ENCODE measurements at places on chromosomes 11 and 22.

DNA sequence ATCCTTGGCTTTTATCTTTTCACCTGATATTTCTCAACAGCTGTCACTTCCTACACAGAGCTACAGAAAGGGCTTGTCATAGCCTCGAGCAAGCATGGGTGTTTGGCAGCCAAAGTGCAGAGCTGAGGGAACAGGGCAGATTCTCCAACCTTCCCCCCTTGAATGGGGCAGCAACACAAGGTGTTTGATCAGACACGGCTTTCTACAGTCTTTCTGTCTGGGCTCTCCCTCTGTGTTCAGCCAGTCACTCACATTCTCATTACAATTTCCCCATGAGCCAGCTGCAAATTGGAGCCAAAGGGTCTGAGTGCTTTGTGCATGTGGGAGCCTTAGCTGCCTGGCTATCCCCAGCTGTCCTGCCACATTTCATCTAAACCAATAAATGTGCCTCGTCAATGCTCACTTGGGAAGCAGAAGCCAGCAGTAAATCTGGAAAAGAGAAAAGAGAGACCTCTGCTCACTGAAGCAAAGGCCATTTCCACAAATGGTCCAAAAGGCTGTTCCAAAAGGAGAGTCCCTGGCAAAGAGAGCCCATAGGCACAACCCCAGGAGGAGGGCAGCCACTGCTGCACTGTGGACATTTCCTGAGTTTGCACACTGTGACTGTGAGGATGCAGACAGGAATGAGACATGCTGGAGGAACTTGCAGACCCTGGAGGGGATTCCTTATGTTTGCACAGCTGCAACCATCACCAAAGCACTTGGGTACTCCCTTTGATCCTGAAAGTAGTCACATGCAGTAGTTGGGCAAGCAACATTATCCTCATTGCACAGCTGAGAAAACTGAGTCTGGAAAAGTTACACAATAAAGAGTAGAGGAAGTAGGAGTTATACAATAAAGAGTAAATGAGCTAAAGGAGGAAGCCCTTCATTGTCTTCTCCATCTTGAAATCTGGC, 186.8 kb downstream of the FAM181B start:
- DNase-seq = no peak

GRCh38 chr11:73838443-73839122, 38.1 kb downstream of the COA4 start:
- DNase-seq = no peak

DNA sequence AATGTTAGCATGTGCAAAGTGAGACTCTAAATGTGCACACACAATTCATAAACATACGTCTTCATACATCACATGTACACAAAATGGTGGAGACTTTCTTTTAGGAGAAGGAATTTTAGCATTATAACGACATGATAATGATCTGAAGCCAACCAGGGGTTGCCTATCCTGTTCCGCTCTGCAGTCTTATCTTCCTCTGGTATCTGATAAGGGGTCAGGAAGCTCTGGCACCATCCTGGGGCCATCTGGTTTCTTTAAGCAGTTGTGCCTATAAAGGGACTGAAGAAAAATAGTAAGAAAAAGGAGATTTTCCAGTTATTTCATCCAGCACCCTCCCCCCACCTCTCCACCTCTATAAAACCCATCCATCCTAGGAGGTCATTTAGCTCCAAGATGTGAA, 5.8 kb upstream of the NUP50 start:
- no peak for DNase-seq

- no peak for DNase-seq
Measured at GRCh38 chr11:6012035-6012668, 5.4 kb upstream of the OR56A4 start.

DNA sequence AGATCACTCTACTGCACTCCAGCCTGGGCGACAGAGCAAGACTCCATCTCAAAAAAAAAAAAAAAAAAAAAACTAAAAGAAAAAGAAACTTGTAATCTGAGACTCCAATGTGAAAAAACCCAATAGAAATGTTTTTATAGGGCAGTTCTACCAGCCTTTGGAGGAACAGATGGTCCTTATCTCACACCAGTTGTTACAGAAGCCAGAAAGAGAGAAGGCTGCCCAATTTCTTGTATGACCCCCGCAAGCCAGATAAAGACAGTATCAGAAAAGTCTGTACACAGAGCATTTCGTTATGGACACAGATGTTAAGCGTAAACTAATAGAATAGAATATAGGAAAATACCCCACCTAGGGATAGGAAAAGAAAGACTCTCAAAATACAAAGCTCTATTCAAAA, 11.3 kb upstream of the TSGA10IP start:
- DNase-seq = no peak

DNA sequence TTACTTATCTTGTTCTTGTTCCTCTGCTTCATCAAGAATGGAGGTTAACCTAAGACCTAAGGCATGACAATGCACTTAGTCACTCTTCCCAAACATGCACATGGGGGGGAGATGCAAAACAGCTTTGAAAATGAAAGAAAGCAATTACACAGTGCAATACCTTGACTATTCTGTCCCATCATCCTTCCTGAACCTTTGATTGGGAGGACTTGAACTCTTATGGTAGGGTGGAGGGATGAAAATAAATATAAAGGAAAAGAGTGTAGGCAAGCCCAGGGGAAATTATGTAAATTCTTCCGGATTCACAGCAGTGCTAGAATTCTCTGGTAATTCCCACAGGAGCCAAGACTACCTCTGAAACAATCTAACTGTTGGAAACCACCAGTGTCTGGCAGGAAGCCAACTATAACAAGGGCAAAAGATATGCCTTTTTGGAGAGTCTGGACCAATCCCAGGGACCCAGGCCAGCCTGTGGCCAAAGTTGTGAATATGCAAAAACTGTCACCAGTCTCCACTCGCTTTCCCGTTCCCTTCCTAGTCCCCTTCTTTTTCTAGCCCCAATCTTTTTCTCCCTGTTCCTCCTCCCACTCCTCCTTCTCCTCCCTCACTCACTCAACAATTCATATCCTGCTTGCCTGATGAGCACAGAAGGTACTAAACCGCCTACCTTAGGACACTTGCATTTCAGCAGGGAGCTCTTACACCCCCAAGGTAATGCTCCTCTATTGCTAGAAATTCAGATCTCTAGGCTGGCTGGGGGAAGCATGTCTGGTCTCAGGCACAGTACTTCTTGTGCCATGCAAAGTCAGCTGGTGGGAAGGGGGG, 2.5 kb upstream of the RCN1 start:
- no peak for DNase-seq

DNA sequence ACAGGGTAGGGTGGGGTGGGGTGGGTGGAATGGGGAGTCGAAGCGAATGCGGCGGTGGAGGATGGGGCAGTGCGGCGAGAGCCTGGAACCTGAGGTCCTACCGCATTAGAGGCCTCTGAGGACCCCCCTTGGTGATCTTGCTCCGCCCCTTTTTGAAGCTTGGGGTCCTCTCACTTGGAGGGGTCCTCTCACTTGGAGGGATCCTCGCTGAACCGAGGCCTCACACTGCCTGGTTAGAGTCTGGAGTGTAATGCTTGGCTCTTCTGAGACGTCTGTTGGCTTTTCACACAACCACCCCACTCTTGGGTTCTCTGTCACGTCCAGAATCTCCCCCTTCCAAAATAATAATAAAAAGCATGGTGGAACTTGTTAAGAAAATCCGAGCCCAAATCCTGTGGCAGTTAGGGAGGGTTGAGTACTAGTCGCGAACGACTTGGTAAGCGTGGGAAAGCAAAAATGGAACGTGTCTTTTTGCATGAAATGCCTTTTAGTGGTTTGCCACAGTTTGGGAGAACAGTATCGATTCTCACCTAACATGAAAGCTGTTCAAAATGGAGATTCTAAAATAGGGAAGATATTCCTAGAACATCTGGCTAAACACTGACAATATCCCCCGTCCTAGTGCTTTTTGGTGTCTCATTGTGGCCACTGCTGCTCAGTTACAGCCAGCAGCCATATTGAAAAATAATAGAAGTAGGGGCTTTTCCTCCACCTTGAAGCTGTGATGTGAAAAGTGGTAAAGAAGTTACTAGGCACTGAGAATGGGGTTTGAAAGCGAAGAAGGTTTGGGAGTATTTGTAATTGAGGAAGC, 822 bp downstream of the RBX1 start:
- no peak for DNase-seq

GRCh38 chr11:119878990-119879389, 150.0 kb upstream of the NECTIN1 start:
- DNase-seq = no peak

DNA sequence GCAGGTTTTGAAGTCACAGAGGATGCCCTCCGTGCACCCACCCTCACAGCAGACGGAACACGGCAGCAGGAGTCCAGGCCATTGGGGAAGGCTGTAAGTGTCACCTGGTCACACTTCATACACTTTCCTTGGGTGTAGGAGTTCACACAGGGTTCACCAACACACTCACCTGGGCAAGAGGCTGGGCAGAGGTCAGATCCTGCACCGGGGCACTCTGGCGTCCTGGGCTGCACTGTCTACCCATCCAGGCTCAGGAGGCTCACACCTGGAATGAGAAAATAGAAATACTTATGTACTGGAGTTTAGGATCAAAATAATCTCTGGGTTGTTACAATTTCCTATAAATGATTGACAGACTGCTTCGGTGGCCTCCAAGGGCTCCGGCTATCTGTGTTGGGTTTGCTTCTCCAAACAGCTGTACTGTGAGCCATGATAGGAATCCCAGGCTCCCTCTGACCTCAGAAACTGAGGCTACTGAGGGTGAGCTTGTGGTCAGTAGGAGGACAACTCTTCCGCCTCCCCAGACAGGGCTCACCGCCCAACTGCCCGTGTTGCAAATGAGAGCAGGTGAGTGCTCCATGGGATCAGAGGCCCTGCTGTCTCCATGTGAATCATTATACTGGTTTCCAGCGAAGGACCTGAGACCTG, 20.1 kb upstream of the CARS1 start:
- no peak for DNase-seq

DNA sequence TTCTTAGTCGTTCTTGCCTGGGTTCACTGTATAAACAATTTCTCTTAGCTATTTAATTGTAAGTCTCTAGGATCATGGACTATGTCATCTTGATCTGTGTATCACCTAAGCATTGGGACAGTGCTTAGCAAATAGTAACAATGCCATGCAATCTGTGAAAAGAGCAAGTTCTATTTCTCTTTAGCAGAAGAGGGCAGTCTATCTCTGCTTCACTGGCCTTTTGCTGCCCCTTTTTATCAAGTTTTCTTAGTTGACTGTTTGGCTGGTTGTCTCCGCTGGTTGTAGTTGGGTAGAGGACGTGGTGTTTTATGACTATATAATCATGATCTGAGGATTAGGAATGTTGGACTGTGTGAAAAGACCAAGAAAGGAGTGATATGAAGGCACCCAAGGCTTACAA, 315.0 kb downstream of the JRKL start:
- DNase-seq = no peak

- DNase-seq = no peak
Measured at GRCh38 chr22:36864454-36865215, 3.8 kb downstream of the NCF4 start.

DNA sequence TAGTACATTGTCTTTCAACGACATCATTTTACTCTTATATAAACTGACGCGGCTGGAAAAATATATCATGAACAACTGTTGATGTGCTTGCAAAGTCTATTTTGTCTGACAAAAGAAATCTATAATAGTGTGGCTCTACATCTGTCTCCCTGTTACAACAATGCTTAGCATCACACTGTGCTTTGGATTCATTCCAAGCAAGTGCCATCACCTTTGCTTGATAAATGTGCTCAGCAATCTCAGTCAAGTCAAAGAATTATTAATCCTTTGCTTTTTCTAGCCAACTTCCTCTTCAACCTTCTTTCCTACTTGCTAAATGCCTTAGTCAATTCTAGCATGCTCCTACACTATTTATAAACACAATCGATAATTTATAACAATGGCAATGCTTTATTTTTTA, 140.5 kb downstream of the FCHSD2 start:
- no peak for DNase-seq

- no peak for DNase-seq
Measured at GRCh38 chr11:30821438-30821965, 235.3 kb upstream of the MPPED2 start.

DNA sequence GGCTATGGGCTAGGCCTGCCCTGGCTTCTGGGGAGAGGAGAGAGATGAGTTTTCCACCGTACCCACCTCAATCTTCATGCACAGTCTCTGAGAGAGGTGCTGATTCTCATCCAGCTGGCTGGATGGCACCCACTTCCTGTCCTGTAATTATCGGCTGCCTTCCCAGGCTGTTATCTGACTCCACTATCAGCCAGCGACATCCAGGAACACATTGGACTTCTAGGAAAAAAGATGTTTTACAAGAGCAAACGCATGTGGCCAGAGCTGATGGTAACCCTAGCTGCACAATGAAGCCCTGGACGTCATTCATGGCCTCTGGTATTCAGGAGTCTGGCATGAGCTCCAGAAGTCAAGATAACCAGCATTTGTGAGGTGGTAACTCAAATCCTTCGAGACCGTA, 137.4 kb downstream of the EHF start:
- DNase-seq = no peak

- no peak for DNase-seq
Measured at GRCh38 chr11:58573451-58574104, 2.1 kb downstream of the LPXN start.

GRCh38 chr22:19995611-19996339, 20.8 kb downstream of the ARVCF start:
- DNase-seq = no peak

DNA sequence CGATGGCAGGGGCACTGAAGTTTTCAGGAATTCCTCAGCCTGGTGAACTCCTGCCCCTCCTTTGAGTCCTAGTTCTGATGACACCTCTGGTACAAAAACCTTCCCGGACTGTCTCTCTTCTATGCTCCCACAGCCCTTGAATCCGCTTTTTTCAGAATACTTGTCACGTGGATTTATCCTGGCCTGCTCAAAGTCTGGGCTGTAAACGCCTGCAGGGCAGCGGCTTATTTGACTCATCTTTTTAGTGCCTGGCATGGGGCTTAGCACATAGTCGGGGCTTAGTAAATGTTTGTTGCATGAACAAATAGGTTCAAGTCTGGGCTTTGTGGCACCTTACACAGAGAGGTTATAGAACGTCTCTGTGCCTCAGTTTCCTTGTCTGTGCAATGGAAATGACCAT, 13.4 kb upstream of the KCNJ11 start:
- no peak for DNase-seq

GRCh38 chr11:67482275-67482826, 475 bp upstream of the AIP start:
- no peak for DNase-seq

- no peak for DNase-seq
Measured at GRCh38 chr11:124946735-124947141, 7.3 kb upstream of the CCDC15 start.

DNA sequence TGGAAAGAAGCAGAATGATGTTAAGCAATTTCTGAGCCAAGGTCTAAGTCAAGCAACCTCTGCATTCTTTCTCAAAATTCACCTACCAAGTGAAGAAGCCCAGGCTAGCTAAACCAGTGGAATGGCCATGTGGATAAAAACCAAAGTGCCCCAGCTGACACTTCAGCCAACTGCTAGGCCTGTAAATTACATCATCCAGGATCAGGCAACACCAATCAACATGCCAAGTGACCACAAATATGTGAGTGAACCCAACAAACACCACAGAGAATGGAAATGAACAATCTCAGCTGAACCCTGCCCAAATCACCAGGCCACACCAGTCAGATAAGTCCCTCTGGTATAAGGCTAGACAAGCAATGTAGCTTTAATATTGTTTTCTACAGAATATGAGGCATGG, 25.1 kb upstream of the FJX1 start:
- no peak for DNase-seq

Data from mesothelial cell of epicardium (in vitro differentiated cells).